ENCODE measurements at places on chromosomes 7 and 10. TPM values are rescaled to one million over a fixed set of nuclear protein-coding genes. Genes with fewer than 3 reads are reported as not detected.

DNA sequence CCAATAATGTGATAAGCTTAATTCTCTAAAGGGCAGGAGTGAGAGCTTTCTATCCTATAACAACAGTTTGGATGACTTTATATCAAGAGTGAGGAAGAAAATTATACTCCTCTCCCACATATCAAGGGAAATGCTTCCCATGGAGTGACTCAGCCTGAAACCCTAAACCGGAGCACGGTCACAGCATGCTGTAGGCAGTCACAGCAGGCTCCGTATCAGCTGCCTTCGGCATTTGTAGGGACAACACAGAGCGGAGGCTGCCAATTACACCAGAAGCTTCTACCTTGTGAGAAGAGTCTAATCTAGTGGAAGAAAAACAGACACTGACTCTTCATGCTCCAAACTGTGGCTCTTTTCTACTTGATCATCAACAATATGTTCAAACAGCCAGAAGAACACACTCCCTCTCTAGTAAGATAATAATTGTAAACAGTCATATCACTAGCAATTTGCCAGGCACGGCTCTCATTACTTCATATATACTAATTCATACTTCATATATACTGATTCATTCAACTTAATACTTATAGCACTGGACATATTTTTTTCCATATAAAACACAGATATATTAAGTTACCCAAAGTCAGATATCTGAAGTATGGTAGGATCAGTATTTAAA is 65.9 kb downstream of the DGKB start:
- DNase-seq = peak; percentile 8

DNA sequence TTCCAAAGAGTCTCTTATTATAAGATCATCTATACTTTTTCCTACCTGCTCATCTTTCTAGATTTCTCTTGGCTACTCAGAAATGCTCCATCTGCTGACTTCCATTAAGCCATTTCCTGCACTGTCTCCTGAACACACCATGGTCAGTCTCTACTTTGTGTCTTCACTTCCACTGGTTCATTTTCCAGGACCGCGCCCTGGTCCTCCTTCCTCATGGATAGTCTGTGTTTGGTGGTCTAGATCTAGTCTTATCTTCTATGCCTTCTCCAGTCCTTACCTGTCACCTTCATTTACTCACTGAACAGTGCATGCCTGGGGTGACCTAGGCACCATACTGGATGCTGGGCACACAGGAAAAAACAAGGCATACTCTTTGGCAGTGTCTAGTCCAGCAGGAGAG is 11.8 kb downstream of the INSYN2A start:
- no peak for DNase-seq

GRCh38 chr7:110856704-110857103 is 234.2 kb upstream of the LRRN3 start:
- no peak for DNase-seq

DNA sequence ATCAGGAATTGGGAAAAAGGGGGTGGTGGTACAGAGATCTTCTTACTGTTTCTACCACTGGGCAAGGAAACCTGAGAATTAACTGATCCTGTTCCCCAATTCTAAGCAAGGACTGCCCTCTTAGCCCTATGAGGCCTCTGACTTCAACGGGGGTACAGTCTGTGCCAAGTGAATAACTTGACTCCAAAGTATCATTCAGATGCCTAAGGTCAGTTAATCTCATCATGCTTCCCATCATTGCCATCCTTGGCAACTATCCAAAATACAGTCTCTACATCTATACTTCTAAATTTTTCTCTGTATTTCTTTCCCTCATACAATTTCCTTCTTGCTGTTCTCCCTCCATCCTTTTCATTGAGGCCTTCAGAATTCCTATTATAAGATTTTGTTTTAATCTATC is 10.5 kb downstream of the PPP3CB start:
- no peak for DNase-seq

GRCh38 chr10:62007145-62007544 is 105.6 kb downstream of the ARID5B start:
- no peak for DNase-seq

GRCh38 chr10:26628395-26628794 is 69.1 kb upstream of the PDSS1 start:
- DNase-seq = no peak

DNA sequence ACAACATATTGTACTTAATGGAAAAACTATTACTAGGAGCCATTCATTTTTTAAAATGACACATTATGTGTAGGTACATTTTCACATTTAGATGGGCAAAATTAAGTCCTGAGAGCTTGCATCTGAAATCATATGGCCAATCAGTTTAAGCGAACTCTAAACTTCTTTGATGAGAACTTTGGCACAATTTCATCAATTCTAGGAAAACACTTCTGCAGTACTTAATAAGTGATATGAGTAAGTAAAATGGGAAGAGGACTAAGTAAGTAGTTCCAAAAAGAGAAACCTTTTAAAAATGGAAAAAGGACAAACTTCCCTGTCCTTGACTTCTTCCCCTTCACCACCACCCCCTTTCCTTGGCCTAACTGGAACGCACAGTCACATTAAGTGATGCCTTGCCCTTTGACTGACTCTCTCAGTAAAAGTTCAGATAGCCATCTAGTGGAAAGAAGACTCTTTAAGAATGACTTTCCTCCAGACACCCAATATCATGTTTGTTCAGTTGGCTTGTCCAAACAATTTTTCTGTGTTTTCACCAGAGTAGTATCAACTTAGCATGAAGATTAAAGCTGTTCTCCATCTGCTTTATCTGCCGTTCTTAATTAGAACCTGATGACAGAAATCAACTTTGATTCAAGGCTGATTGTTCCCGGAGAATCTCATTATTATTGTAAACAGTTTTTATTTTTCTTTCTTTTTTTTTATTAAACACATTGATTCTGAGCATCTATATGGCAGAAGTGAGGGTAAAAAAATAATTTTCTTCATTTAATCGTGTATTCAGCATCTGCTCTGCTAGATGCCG is 45.1 kb downstream of the CNNM2 start:
- no peak for DNase-seq

ADAMTS14 gene
- polyA plus RNA-seq = 1.2 TPM

GALNT17 gene
- polyA plus RNA-seq = 5.7 TPM

WDFY4 gene
- 0.67 TPM for polyA plus RNA-seq

ZNF727 gene
- polyA plus RNA-seq = 1.0 TPM
